ENCODE measurements at places on chromosomes 2 and 18. TPM values are rescaled to one million over a fixed set of nuclear protein-coding genes. Genes with fewer than 3 reads are reported as not detected.

LAPTM4A gene
- 26.3 TPM for total RNA-seq

DNA sequence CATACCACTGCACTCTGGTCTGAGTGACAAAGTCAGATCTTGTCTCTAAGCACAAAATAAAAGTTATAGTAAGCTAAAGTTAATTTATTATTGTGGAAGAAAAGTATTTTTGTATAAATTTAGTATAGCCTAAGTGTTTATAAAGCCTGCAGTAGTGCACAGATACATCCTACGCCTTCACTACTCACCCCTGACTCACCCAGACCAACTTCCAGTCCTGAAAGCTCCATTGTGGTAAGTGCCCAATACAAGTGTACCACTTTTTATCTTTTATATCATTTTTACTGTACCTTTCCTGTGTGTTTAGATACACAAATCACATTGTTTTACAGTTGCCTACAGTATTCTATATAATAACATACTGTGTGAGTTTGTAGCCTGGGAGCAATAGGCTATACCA is 57.5 kb downstream of the UBE2E3 start:
- H3K4me1 ChIP-seq = peaks cover 21% of the 10 kb centered on the region
- DNase-seq = no peak
- no peak overlapping the region for H3K4me3 ChIP-seq

- no peak overlapping the region for H3K27ac ChIP-seq
- H3K4me3 ChIP-seq = no peak overlapping the region
- no peaks in the 10 kb centered on the region for H3K27me3 ChIP-seq
- no peaks in the 10 kb centered on the region for H3K4me1 ChIP-seq
- no peaks in the 10 kb centered on the region for H3K36me3 ChIP-seq
- no peak for DNase-seq
Measured at GRCh38 chr2:233532971-233533370, 33.6 kb downstream of the USP40 start.

GRCh38 chr2:207352978-207353671 is 176.6 kb upstream of the CREB1 start:
- H3K4me3 ChIP-seq = no peak overlapping the region
- DNase-seq = peak; percentile 50
- H3K4me1 ChIP-seq = peaks cover 10% of the 10 kb centered on the region
- H3K27me3 ChIP-seq = no peaks in the 10 kb centered on the region
- no peak overlapping the region for H3K27ac ChIP-seq
- H3K36me3 ChIP-seq = no peaks in the 10 kb centered on the region

DNA sequence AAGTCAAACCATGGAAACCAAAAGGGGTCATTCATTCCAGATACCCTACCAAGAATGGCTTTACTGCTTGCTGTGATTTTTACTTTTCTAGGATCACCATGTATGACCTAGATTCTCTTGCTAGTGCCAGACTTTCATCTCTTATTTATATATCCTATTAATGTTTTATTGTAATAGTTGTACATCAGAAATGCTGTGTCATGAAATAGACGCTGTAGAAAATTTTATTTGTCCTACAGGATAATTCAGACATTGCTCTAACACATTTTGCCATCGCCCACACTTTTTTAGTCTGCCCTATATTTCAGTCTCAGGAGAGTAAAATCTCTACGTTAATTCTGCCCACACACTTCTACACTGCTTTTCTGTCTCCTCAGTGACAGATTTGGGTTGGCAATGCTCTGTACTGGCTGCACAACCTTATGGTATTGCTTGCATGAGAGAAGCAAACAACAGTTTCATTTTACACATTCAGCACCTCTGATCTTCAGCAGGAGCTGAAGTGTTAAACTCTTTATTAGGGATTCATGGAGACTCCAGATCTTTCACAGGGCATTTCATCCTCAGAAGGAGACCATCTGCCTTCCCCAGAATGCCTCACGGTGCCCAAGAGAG is 871.8 kb upstream of the CHAC2 start:
- H3K27me3 ChIP-seq = no peaks in the 10 kb centered on the region
- no peak for DNase-seq
- H3K27ac ChIP-seq = no peak overlapping the region
- no peaks in the 10 kb centered on the region for H3K4me1 ChIP-seq

SCYGR6 gene
- not detected for total RNA-seq

GRCh38 chr2:237269138-237269875 is 144.7 kb downstream of the COL6A3 start:
- peaks cover 16% of the 10 kb centered on the region for H3K27me3 ChIP-seq
- DNase-seq = no peak
- H3K4me3 ChIP-seq = no peak overlapping the region
- H3K36me3 ChIP-seq = no peaks in the 10 kb centered on the region
- no peaks in the 10 kb centered on the region for H3K4me1 ChIP-seq
- H3K27ac ChIP-seq = no peak overlapping the region

DNA sequence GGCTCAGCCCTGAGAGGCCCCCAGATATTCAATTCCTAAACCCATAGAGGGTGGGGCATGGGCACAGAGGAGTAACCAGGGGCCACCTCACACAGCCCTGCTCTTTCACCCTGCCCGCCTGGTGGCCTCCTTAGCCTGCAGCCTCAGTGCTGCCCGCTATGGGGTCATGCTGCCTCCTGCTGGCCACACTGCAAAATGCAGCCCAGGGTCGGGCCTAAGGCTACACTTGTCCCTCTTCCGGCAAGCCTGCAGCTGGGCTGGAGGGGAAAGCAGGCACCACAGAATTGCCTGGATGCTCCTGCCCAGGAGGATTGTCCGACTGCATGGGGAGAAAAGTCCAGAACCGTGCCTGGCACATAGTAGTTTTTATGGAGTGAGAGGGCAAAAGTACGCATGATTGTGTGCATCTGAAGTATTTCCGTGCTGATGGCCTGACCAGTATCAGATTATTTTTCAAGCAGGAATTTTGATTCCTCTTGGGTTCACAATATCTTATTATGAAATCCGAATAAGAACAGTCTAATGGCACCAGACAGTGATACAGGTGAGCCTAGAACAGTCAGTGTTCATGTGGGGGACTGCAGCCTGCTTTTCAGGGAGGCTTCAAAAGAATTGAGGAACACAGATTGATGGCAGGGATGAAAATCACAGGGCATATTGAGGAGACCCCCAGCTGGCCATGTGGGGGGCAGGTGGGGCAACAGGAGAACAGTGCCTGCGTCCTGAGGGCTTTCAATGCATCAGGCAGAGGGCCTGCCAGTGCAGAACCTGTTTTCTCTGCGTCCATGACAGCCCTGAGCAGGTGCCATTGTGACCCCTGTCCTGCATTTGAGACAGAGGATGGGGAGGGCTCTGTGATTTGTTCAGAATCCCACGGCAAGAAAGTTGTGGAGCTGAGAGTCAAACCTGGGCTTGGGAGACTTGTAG is 51.2 kb upstream of the ALPP start:
- no peaks in the 10 kb centered on the region for H3K27me3 ChIP-seq
- no peak overlapping the region for H3K27ac ChIP-seq
- H3K4me3 ChIP-seq = no peak overlapping the region
- peak; percentile 88 for DNase-seq
- H3K4me1 ChIP-seq = peaks cover 16% of the 10 kb centered on the region
- H3K36me3 ChIP-seq = no peaks in the 10 kb centered on the region

DNA sequence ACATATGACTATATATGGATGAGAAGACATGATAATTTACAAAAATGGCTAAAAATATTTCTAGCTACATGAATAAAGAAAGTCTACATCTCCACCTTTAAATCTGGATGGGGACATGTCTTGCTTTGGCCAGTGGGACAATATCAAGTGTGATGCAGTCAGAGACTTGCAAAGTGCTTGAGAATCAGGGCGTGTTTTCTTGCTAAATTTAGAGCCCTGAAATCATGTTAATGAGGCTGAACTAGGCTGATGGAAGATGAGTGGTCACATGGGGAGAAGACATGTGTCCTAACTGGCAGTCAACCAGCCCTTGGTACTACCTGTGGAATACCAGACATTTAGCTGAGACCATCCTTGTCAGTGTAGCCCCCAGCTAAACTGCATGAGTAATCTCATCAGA is 278.5 kb upstream of the RGPD4 start:
- DNase-seq = no peak
- H3K4me1 ChIP-seq = no peaks in the 10 kb centered on the region
- H3K27me3 ChIP-seq = no peaks in the 10 kb centered on the region
- H3K27ac ChIP-seq = no peak overlapping the region

ERFE gene
- not detected for total RNA-seq

CFAP221 gene
- not detected for total RNA-seq

GRCh38 chr2:71974846-71975245 is 172.8 kb downstream of the CYP26B1 start:
- peaks cover 3% of the 10 kb centered on the region for H3K27me3 ChIP-seq
- no peaks in the 10 kb centered on the region for H3K4me1 ChIP-seq
- H3K36me3 ChIP-seq = no peaks in the 10 kb centered on the region

ASAP2 gene
- 0.17 TPM for total RNA-seq
